ENCODE measurements at places on chromosomes 13 and 19.
A peak's percentile ranks its signal among the peaks of the same experiment; 100 is the strongest.

DNA sequence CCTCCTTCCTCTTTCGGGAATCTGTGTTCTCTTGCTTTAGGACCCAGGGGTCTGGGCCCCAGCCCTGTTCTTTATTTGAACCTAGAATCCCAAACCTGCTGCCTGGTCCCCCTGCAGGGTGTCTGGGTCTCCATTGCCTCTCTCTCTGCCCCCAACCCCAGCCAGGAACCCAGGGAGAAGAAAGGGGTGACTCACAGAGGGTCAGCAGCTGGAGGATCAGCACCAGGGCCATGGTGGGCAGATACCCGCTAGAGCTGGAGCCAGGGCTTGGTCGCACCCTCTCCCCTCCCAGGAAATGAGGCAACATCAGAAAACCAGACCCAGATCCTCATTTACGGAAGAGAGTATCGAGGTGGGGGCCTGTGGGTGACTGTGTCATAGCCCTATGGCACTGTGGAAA, at the start of gene OSCAR:
Gene OSCAR, minus strand, starts transcription at position 243 of the 400 bp plus-strand sequence. Its CDS starts 11 bp downstream, at position 232.
- DNase-seq = no peak

- DNase-seq = no peak
Observed at GRCh38 chr19:49359851-49360820, 2.1 kb downstream of the TEAD2 start.

DNA sequence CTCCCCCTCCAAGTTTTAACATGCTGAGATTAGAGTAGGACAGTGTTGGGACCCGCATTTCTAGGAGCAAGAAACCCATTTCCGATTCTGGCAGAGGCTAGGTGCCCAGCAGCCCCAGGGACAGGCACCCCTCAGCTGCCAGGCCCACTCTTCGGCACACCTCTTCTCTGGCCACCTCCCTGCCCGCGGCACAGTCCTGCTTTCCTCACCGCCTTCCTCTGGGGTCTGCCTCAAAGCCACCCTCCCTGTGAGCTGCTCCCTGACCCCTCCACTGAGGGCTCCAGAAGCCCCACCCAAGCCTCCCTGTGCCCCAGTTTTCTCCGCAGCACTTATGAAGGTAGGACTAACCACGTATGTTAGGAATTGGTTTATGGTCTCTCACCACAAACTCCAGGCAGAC, 79.9 kb downstream of the STK24 start:
- DNase-seq = no peak

DNA sequence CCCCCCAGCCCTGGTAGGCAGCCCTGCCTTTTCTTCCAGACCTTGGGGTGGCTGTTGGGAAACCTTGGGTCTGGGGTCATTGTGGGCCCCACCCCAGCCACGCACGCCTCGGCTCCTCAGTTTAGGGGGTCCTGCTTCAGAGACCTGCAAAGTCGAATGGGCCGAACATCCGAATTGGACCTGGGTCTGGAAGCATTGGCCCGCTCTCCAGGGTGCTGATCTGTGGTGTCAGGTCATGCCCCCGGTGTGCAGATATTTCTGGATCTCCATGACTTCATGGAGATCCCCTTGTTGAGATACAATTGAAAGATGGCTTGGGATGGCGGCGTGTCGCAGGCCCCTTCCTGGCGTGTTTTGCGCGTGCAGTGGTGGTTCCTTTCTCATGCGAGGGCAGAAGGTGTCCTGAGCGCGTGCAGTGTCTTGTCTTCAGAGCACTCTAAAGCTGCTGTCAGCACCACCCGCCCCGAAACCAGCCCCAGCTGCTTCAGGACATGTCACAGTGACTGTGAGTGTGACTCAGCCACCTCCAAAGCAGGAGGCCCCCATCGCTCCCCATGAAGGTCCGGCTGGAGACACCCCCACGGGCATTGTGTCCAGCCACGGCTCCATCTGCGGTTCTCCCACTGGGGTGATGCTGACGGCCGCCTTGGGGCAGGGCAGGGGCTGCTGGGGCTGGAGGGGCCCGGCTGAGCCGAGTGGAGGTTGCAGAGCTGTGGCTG, 112.7 kb downstream of the KDM4B start:
- DNase-seq = no peak

- peak; percentile 95 for DNase-seq
Observed at GRCh38 chr19:4007021-4007835, at the start of gene PIAS4. TSS of gene PIAS4 (plus strand) at chr19:4007736. CDS start at chr19:4007761, 25 bp downstream.

DNA sequence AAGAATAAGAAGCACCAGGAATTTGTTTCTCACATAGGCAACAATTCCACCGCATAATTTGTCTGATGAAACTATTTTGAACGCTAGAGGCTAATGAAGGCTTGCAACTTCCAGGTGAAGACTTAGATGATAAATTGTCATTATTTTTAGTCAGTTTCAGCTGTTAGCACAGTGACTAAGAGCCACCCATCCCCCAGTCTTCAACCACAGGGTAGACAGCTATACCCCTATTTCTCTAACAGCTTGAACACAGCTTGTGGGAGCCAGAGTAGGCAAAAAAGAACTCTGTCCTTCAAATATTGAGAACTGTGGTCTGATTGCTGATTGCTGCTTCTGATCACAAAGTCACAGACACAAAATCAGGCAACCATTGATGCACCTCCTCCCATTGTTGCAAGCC, 1124.8 kb upstream of the PRR20A start:
- no peak for DNase-seq

DNA sequence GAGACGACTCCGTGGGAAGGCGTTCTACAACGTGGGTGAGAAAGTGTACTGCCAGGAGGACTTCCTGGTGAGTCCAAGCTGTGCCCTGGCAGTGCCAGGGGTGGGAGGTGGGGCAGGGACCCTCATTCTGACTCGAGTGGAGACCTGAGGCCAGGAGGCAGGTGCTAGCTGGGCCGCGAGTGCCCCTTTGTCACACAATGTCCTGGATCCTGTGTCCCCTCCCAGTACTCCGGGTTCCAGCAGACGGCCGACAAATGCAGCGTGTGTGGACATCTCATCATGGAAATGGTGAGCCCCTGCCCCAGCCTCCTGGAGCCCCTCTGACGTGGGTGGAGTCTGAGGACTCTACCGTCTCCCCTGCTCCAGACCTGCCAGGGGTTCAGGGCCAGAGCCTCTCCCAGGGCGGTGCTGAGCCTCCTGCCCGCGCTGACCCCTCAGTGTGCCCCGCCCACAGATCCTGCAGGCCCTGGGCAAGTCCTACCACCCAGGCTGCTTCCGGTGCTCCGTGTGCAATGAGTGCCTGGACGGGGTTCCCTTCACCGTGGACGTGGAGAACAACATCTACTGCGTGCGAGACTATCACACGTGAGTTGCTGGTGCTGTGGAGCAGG, 11.6 kb downstream of the WTIP start:
- no peak for DNase-seq

- DNase-seq = no peak
Observed at GRCh38 chr19:20044663-20045062, 5.4 kb upstream of the ZNF682 start.

GRCh38 chr19:1503089-1503924, 9.5 kb downstream of the ADAMTSL5 start:
- no peak for DNase-seq

DNA sequence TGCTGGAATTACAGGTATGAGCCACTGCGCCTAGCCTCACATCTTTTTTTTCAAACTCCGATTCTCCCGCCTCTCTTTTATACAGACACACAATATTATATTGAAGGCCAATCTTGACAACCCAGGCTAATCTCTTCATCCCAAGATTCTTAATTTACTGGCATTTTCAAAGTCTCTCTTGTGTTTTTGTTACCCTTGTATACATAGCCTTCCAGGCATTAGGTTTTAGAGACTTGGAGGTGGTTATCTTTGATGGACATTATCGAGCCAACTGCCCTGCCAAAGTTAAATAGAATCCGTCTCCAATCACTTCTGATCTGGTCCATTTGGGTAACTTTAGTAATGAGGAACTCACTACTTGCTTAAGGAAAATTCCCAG, 14.4 kb upstream of the CYP2A7 start:
- DNase-seq = no peak

- no peak for DNase-seq
Observed at GRCh38 chr13:51297556-51297955, 41.9 kb upstream of the SERPINE3 start.

- no peak for DNase-seq
Observed at GRCh38 chr19:5122121-5122400, 153.1 kb downstream of the KDM4B start.

DNA sequence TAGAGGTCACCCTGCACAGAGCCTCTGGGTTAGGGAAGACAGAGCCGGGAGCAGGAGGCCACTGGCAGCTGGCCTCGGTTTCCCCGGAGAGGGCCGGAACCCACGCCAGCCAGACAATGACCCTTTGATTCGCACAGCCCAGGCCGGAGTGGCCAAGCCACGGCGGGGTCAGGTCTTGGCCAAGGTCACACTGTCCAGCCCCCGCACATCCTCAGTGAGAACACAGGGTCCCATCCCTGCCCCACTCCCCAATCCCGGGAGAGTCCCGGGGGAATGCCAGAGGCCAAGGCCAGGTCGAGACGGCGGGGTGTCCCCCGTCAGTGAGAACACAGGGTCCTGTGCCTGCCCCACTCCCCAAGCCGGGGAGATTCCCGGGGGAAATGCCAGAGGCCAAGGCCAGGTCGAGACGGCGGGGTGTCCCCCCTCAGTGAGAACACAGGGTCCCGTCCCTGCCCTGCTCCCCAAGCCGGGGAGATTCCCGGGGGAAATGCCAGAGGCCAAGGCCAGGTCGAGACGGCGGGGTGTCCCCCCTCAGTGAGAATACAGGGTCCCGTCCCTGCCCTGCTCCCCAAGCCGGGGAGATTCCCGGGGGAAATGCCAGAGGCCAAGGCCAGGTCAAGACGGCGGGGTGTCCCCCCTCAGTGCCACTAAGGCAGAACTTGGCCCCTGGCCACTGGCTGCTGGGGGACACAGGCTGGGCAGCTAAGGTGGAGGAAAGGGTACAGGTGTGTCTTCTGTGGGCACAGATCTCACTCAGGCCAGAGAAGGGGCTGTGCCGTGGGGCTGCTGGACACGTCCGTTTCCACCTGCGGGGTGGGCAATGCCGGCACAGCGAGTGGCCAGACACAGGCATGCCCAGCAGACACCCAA, 1.7 kb upstream of the FSTL3 start:
- no peak for DNase-seq

DNA sequence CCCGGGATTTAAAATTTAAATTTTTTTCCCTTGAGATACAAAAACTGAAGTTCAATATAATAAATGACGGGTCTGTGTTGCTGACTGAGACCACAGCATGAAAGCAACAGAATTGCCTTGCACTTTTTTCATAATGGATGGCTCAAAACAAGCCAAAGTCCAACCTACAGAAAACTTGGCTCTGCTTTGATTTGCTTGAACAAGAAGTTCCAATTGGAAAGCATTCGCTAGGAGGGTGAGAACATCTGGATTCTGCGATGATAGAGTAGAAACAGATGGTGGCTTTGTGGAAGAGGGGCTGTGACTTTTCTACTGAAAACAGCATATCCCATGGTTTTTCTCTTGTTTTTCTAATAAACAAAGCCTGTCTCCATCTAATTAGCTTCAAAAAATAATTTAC, 46.4 kb downstream of the THSD1 start:
- no peak for DNase-seq

- DNase-seq = no peak
Observed at GRCh38 chr13:99003851-99004471, 26.1 kb upstream of the DOCK9 start.

DNA sequence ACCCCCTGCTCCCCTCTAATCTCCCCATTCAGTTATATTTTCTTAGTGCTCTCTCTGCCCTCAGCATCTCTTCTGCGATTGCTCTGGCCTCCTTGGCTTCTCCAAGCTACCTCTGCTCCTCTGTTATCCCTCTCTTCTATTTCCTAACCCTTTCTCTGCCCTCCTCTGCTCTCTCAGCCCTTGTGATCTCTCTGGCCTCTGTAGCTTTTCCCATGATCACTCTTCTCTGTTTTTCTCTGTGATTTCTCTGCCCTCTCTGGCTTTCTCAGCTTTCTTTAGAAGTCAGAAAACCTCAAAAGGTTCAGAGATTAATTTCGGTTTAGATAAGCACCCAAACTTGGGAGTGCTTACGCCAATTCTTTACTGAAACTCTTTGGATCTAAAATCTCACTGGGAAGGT, 795.0 kb downstream of the DIAPH3 start:
- DNase-seq = no peak

- no peak for DNase-seq
Observed at GRCh38 chr19:3193256-3194105, 7.8 kb downstream of the NCLN start.

DNA sequence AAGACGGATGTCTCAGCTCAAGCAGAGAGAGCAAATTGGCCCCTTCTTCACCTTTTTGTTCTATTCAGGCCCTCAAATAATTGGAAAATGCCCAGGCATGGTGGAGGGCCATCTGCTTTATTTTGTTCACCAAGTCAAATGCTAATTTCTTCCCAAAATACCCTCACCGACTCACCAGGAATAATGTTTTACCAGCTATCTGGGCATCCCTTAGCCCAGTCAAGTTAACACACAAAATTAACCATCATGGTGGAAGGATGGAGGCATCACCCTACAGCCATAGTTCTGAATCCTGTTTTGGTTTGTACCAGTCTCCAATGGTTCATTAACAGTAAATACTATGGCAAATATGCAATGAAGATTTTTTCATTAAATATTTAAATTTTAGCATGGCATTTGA, 51.7 kb upstream of the SERP2 start:
- DNase-seq = no peak

DNA sequence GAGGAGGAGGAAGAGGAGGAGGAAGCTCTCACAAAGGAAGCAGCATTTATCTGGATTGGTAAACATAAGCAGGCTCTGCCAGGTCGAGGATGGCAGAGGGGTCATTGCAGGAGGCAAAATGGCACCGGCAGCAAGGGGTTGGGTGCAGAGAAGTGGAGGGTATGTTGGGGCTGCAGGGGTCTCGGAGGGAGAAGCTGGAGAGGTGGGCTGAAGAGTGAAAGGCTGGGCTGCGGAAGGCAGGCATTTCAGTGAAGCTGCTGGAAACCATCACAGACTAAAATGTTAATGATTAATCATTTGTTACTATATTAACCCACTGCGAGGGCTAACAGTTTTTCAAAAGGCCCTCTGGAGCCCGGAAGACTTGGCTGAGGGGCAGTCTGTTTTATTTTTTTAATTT, 24.6 kb downstream of the TPT1 start:
- no peak for DNase-seq

DNA sequence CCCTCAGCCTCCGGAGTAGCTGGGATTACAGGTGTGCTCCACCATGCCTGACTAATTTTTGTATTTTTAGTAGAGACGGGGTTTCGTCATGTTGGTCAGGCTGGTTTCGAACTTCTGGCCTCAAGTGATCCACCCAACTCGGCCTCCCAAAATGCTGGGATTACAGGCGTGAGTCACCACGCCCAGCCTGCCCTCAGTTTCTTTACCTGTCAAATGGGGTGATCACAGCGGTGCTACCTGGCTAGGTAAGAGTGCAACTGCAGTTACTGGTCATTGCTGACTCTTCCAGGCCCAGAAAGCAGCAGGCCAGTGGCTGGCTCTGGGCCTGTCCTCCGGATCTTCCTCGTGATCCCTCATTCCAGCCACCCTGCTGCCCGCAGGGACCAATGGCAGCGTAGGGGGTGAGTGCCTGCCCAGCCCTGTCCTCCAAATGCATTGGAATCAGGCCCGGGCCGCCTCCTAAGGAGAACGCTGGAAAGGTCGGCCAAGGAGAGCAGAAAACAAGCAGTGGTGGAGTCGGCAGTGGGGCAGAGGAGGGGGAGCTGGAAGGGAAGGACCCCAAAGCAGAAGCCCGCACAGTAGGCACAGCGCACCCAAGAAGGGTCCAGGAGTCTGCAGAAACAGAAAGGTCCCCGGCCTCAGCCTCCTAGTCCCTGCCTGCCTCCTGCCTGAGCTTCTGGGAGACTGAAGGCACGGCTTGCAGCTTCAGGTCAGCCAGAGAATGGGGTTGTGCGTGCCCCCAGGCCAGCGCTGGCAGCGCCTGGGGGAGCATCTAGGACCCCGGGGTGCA, 1.8 kb upstream of the SLC27A1 start:
- no peak for DNase-seq

GRCh38 chr13:68056816-68057710, 826.9 kb upstream of the PCDH9 start:
- DNase-seq = no peak
